ENCODE measurements at places on chromosomes 6 and 20.

DNA sequence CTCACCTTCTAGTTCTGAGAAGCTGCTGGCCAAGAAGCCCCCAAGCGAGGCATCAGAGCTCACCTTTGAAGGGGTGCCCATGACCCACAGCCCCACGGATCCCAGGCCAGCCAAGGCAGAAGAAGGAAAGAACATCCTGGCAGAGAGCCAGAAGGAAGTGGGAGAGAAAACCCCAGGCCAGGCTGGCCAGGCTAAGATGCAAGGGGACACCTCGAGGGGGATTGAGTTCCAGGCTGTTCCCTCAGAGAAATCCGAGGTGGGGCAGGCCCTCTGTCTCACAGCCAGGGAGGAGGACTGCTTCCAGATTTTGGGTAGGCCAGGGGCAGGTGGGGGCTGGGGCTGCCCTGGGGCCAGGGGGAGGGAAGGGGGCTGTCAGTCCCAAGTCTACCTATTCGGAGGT lies 2.3 kb downstream of the MYLK2 start:
- DNase-seq = no peak

- DNase-seq = no peak
Measured at GRCh38 chr20:23403751-23404150, 17.5 kb downstream of the NAPB start.

GRCh38 chr6:157982563-157983405 lies 1.1 kb downstream of the SYNJ2 start:
- no peak for DNase-seq

DNA sequence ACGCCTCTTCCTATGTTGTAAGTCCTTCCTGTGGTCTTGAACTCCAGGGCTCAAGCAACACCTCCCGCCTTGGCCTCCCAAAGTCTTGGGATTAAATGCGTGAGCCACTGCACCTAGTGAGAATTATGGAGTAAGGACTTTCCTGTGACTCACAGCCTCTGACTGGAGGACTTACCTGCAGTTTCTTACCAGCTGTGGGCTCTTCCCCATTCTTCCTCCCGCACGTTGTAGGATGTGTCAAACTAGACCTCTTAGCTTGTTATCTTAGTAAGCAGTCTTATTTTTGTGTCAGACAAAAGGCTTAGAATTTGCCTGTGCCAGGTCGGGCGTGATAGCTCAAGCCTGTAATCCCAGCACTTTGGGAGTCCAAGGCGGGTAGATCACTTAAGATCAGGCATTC lies 30.9 kb downstream of the BAK1 start:
- no peak for DNase-seq

GRCh38 chr6:82841309-82841708 lies 224.3 kb downstream of the UBE3D start:
- DNase-seq = no peak

- DNase-seq = no peak
Measured at GRCh38 chr6:155830531-155830930, 374.9 kb upstream of the NOX3 start.

DNA sequence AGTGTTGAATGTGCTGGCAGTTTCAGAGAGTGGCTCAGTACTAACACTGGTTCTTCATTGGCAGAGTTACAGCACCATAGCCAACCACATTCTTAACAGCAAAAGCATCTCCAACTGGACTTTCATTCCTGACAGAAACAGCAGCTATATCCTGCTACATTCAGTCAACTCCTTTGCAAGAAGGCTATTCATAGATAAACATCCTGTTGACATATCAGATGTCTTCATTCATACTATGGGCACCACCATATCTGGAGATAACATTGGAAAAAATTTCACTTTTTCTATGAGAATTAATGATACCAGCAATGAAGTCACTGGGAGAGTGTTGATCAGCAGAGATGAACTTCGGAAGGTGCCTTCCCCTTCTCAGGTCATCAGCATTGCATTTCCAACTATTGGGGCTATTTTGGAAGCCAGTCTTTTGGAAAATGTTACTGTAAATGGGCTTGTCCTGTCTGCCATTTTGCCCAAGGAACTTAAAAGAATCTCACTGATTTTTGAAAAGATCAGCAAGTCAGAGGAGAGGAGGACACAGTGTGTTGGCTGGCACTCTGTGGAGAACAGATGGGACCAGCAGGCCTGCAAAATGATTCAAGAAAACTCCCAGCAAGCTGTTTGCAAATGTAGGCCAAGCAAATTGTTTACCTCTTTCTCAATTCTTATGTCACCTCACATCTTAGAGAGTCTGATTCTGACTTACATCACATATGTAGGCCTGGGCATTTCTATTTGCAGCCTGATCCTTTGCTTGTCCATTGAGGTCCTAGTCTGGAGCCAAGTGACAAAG lies 17.0 kb upstream of the ADGRF4 start:
- no peak for DNase-seq

DNA sequence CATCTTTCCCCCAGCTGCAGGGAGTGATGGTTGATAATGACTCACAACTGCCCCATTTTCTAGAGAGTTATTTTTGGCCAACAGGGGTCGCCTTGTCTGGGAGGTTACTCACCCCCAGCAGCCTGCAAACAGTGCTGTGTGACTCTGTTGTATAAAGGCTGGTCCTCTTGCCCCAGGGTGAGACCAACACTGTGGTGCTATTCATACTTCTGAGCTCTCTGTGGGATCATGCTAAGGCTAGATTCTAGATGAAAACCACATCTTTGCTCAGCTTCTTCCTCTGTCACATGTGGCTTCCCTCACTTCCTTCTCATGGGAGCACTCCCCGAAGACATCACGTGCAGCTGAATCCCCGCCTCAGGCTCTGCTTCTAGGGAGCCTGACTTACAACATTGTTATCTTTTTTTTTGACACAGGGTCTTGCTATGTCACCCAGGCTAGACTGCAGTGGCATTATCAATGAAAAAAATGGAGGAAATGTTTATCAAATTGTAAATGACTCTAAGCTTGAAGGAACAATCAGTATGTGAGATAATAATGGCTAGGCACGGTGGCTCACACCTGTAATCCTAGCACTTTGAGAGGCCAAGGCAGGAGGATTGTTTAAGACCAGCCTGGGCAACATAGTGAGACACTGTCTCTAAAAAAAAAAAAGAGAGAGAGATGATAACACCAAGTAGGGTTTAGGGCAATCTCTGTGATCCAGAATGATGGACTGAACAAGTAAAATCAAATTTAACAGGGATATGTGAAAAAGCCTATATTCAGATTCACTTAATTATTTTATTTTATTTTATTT lies 55.7 kb upstream of the SLC23A2 start:
- peak; percentile 59 for DNase-seq

GRCh38 chr20:24747010-24747712 lies 201.9 kb upstream of the CST7 start:
- DNase-seq = no peak

- DNase-seq = no peak
Measured at GRCh38 chr6:153623496-153623895, 415.5 kb upstream of the OPRM1 start.

DNA sequence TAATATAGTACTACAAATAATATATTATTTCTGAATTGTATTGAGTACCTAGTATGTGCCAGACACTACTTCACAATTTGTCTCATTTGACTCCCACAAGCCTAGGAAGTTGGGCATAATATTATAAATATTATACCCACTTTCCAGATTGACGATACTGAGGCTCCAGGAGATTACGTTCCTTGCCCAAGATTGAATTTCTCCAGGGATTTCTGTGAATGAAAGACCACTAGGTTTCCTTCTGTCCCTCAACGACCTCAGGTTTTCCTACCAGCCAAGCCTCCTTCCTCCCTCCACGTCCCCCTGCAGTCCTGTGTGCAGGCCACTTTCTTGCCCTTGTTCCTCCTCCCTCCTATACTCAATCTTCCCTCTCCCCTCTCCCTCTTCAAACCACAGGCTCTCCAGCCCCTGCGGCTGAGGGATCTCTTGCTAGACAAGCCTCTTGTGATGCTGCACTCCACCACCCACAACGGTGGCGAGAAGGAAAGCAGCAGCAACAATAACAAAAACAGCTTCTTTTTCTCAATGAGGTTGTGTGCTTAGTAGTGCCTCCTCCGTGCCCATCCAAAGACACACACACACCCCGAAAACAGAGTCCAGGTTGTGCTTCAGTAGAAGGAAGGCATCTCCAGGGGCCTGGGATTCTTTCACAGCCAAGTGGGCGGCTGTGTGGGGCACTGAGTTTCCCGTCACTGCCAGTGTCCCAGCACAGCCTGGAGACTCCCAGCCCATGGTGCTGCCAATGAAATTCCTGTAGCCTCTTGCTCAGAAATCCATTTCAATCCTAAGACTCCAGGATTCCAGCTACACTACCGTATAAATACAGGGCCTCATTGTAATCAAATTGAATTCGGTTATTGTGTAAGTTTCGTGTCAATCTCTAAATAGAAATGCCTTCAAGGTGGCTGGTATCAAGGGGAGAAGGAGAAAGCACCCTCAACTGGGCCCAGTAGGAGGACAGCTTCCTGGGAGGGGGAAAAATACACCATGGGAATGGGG lies 94.4 kb downstream of the NCR2 start:
- DNase-seq = no peak

Data from stimulated activated CD4-positive, alpha-beta T cell treated with anti-CD3 and anti-CD28 coated beads, Interleukin-4, amount 100 ng/mL, for 1 hour (primary cell).